ENCODE measurements at places on chromosomes 7 and 10. TPM values are rescaled to one million over a fixed set of nuclear protein-coding genes. Genes with fewer than 3 reads are reported as not detected.

Gene SH3PXD2A
- 5.7 TPM for total RNA-seq

Gene HDAC9
- 17.1 TPM for total RNA-seq

Gene PTPRN2
- 1.1 TPM for total RNA-seq

Gene NCF1
- not detected for total RNA-seq

Gene TMEM213
- total RNA-seq, result not detected

Gene EBF3
- 0.64 TPM for total RNA-seq

Gene RPP30
- total RNA-seq, result 59.0 TPM

Gene CDNF
- 0.39 TPM for total RNA-seq

All from Panc1 (cell line).